GM12892 (cell line): ENCODE measurements at places on chromosomes 12 and 14.

DNA sequence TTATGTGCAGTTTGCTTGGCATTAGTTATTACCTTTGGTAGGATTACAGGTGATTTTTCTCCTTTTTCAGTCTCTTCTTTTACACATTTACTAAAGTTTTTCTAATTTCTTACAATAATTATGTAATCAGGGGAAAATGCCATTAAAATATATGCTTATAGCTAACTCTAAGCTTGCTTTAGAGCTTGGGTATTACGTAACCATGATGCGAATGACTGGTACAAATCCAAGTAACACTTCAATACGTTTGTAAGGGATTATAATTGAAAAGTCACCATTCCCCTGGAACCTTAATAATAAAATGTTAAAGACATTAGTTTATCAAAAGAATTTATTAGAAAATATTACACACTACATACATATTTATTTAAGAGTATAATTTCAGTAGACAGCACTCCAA, 71.6 kb downstream of the SCAF11 start:
- no peak for DNase-seq

- no peak for DNase-seq
Measured at GRCh38 chr14:69137416-69137815, 15.5 kb downstream of the DCAF5 start.

DNA sequence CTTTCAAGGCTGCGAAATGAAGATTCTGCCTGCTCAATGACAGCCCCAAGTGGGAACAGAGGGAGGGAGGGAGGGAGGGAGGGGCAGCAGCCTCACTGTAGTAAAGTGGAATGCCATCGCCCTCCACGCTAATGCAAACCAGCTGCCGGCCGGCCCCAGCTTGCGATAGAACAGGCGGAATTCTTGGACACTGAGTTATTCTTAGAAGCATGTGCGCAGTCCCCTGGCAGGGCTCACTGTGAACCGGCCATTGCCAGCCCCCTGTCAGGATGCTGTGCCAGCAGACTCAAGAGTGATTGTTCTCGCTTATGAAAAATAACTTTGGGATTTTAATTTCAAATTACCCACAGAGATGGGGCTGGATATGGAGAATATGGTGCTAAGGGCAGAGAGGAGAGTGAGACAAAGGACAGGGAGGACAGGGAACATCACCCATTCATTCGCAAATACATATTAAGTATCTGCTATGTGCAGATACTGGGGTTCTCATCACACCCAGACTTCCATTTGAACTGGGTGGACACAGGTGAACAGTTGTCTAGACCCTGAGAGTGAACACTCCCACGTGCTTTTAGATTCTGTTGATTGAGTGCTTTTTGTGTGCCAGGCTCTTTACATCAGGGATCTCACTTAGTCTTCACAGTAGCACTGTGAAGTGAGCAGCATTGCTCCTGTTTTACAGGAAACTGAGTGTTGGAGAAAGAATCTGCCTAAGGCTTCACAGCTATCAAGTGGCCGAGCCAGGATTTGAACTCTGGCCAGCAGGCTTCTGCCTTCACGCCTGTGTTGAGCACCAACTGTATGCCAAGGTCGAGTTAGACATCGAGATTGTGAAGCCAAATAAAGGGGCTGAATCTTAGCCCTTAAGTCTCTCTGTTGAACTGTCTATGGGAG, 192.9 kb downstream of the C12orf75 start:
- DNase-seq = no peak

- DNase-seq = no peak
Measured at GRCh38 chr12:6934110-6934509, 6.4 kb downstream of the ATN1 start.

DNA sequence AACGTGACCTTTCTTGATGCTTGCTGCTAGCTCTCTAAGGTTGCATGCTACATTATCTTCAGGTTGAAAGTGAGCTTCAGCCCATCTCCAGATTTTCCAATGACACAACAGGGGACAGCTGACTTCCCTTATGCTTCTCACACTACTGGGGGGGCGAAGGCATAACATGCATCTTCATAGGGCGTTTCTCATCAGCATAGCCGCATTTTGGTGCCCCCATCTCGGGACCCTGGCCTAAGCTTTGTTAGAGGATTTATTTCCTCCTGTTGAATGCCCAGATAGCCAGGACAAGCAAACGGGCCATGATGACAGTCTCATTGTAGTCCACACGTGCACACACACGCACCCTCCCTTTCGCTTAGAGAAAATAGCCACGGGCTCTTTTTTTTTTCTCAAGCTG, 30.7 kb downstream of the SSPN start:
- DNase-seq = no peak

DNA sequence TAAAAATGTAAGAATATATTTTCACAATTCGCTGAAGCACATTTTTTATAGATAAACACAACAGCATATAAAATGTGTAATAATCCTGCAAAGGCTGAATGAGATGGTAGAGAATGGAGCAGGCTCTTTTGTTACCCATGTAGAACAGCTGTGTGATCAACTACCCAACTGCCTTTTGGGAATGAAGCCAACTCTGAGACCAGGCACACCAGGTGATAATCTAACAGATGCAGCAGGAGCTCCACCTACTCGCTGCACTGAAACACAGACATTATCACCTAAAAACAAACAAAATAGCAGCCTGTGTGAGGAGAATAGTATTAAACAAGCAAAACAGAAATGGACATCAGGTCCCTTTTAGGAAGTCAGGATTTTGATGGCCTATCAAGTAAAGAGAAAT, 183.3 kb downstream of the CCDC59 start:
- no peak for DNase-seq

GRCh38 chr12:71010143-71010479, 89.6 kb upstream of the PTPRR start:
- no peak for DNase-seq

- DNase-seq = no peak
Measured at GRCh38 chr12:88932457-88932856, 352.2 kb upstream of the KITLG start.

GRCh38 chr12:48795550-48796455, 6.9 kb upstream of the ADCY6 start:
- peak; percentile 53 for DNase-seq
